ENCODE measurements at places on chromosomes 1 and 21.

GRCh38 chr1:247390116-247390791 lies 25.7 kb upstream of the NLRP3 start:
- no peak for DNase-seq

GRCh38 chr1:18118078-18118477 lies 10.5 kb downstream of the IGSF21 start:
- DNase-seq: no peak

DNA sequence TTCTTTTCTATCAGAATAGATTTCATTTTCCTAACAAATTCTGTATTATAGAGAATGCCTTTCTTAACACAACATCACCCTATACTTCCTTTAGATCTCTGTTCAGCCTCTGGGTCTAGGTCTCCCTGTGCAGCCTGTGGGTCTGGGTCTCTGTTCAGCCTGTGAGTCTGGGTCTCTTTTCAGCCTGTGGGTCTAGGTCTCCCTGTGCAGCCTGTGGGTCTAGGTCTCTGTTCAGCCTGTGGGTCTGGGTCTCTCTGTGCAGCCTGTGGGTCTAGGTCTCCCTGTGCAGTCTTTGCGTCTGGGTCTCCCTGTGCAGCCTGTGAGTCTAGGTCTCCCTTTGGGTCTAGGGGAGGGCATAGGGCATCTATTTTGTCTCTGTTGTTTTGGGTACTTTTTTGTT lies 59.6 kb upstream of the DIP2A start:
- DNase-seq: no peak

DNA sequence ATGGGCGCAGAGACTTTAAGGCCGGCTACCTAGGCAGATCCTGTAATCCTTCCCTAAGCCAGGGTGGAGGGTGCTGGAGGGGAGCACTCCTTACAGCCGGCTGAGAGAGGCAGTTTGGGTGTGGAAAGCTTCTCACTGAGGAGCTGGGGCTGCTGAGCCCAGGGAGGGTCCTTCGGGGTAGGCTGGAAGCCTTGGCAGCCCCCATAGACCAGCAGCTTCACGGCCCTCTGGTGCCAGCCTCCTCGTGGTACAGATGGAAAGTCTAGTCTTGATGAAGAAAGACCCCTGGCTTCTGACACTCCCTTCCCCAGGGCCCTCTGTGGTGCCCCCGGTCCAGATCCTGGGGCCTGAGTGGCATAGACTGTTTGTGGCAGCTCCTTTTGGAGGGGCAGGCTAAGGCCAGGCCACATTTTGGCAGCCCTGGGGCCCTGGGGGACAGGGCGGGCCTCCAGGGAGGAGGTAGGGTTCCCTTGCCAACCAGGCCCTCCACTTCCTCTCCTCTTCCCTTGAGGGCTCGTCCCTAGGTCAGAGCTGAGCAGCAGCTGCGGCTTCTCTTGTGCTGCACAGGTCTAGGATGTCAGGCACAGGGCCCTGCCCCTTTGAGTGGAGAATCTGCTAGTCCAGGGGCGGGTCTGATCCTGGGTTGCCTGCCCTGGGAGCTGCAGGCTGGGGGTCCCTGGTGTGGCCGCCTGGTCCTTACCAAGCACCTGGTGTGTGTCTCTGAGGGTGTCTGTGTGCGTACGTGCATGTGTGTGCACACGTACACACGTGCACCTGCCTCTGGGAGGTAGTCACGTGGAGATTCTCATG lies 4.8 kb downstream of the AMPD2 start:
- no peak for DNase-seq

GRCh38 chr1:234154320-234155251 lies 218.7 kb upstream of the COA6 start:
- DNase-seq: no peak

DNA sequence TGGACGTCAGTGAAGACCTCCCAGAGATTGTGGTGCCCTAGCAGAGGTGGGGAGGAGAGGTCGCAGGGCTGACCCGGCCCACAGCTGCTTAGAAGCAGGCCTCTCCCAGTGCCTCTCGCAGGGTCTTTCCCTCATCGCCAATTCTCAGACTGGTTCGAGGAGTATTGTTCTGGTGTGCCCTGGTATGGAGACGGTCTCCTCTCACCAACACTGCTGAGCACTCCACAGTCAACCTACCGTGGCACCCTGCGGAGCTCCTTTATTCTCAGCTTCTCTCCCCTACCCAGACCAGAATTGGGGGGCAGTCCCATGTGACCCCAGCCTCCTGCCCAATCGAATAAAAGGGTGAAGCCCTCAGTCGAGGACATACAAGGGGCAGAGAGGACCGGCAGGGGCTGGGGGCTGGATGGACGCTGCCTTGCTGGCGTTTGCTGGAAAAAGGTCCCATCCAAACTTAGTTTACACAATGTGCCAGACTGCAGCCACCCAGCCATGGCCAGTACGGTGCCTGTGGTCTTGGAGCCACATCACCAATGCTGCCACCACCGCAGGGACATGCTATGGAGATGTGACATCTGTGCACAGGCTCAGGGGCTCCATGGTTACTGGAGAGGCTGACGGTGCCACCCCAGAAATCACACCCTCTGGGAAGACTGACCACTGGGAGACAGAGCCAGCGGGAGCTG lies 80.8 kb downstream of the STUM start:
- no peak for DNase-seq

DNA sequence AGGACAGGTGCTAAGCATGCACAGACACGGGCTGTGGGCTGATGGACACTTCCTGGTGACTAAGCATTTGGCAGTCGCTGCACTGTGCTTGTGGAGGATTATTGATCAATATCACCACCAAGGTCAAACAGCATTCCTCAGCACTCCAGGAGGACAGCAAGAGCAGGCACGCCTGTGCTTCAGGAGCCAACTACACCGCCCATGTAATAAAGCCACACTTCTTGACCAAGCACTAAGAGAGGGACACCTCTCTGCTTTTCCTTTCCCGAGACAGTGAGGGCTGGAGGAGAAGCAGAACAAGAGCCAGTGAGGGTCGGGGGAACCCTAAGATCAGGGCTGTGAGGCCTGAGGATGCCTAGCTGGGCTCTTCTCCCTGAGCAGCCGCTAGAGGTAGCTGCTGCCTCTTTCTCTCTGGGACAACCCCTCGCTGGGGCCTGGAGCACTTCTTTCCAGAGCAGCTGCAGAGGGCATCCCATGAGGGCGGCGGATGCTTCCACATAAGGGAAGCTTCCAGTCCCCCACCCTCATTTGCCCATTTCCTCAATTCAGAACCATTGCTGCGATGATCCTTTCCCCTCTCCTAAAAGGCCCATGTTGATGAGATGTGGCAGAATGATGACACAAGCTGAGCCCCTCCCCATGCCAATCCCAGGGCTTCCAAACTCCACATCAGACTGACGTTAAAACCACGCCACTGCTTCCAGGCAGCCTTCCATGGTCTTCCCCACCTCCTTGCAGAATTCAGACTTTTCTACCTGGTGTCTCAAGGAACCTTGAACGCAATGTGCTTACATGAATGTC lies 19.1 kb downstream of the RAB7B start:
- no peak for DNase-seq

- no peak for DNase-seq
Measured at GRCh38 chr1:17460219-17460618, 20.7 kb upstream of the RCC2 start.

DNA sequence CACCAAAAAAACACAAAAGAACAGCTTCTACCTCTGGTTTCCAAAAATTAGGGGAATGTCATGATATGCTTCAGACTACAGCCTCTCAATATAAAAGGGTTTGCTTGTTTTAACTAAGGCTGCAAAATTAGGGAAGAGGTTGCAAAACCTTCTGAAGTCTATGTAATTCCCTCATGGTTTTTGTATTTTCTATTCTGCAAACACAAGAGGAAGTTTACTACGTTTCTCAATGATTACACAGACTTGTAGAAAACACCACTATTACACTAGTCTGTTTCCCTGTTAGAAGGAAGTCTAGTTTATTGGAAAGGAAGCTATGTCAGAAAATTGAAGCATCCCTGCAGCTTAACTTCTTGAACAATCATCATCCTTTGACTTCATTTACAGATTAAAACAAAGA lies 229.7 kb upstream of the FMN2 start:
- no peak for DNase-seq

DNA sequence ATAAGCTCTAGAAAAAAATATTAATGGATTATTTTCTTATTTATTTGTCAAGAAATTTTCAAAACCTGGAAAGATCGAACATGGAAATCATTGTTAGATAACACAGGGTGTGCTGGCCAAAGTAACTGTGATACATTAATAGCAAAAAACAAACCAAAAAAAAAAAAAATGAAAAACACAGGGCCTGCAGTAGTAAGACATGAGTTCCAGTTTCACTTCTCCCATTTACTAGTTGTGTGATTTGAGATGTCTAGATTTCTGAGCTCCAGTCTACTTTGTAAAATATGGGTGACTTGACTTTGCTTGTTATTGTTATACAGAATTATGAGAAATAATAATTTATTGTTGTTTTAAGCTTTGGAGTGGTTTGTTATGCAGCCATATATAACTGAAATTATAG lies 13.6 kb downstream of the FAM177B start:
- no peak for DNase-seq

DNA sequence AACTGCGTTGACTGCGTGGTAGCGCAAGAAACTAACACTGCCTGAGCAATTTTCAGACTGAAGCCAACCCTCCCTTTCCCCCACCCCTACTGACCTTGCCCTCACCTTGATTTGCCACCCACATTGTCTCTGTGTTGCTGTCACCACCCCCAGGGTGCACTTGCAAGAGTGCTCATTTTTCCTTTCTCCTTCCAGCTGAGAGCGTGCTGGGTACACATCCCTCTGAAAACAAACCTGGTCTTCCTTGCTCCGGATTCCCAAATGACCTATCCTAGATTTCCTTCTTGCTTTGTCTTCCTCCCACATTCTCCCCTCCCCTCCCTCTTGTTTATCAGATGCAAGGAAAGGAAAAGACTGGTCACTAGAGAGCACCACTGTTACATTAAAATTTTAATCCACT lies 24.2 kb downstream of the MPZ start:
- DNase-seq: no peak

DNA sequence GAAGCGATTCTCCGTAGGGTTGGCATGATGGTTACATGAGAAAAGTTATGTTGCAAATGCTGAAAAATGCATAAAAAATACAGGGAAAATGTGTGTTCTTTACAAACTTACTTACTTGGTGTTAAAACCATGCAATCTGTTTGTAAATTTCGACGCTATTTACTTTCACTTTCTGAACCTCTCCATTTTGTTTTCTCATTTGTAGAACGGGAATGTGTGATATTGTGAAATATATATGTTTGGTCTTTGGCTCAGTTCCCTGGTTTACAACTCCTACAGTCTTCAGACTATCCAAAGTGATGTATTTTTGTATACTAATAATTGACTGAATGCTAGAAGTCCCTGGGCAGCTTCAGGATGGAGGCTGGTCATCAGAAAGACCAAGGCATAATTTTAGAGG lies 982.3 kb downstream of the ADGRL2 start:
- no peak for DNase-seq
